ENCODE measurements at places on chromosomes 2 and 18.
A peak's percentile ranks its signal among the peaks of the same experiment; 100 is the strongest.

GRCh38 chr18:34261865-34262780 is 37.4 kb upstream of the NOL4 start:
- no peaks in the 10 kb centered on the region for H3K4me1 ChIP-seq
- no peak overlapping the region for H3K4me3 ChIP-seq
- no peak overlapping the region for H3K27ac ChIP-seq
- no peaks in the 10 kb centered on the region for H3K27me3 ChIP-seq
- DNase-seq = no peak
- H3K36me3 ChIP-seq = peaks cover 7% of the 10 kb centered on the region

DNA sequence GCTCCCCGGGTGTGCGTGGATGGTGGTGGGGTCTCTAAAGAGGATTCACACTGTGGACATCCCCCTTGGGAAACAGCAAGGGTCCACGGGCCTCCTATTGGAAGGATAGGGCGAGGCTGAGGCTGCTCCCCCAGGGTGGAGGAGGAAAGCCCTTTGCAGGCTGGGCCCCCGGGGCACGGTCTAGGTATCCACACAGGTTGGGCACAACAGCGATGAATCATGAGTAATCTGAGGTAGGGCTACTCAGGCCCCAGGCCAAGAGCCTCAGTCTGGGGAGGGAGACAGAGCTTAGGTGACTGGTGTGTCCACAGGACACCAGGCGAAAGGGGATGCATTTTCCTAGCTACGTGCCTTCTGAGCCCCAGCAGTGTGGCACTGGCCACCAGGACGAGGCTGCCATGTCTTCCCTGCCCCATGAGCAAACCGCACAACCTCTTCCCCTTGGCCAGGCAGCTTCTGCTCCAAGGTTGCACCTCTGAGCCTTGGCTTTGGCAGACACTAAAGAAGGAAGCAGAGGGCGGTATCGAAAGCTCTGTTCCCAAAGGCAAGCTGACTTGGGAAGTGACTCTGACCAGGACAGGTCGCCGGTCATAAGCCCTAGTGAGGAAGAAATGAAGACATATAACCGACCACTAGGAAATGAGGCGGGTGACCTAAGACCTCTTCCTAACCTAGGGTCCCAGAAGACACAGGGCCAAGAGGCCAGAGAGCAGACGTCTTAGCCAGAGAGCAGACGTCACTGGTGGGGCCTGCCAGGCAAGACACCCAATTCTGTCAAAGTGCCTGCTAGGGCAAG is 14.6 kb upstream of the SEMA4C start:
- H3K27ac ChIP-seq = no peak overlapping the region
- peaks cover 21% of the 10 kb centered on the region for H3K27me3 ChIP-seq
- peaks cover 5% of the 10 kb centered on the region for H3K36me3 ChIP-seq
- H3K4me1 ChIP-seq = peaks cover 38% of the 10 kb centered on the region

DNA sequence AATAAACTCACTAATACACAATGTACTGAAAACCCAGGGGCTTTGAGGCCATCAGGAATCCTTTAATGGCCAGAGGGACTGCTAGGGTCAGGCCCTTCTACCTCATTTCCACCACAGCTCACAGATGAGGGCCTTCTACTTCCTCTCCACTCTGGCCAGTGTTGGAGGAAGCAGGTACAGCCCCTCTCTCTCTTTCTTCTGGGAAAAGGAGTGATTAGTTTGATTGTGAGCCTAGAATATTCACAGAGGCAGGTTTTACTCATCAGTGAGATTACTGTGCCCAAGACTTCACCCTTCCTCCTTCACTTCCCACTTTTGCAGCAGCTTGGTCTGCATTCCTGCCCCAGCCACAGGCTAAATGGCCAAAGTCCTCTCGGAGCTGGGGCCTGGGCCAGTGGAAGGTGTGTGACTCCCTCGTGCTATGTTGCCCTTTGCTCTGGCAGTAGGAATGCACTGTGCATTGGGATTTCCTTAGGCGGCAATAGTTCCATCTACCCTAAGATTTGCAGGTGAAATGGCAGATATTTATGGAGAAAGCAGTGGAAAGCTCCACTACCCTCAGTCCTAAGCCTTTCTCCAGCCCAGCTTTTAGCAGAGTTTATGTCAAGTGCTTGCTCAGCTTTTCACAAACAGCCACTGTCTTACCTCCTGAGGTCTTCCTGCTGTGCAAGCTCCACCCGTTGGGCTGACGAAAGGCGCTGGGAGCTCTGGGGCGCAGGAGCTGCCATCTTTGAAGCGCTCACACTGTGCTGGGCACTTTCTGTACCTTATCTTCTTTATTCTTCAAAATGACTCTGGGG is 36.2 kb upstream of the YES1 start:
- H3K4me1 ChIP-seq = peaks cover 16% of the 10 kb centered on the region
- H3K27ac ChIP-seq = peak overlapping the region; percentile 13
- H3K36me3 ChIP-seq = no peaks in the 10 kb centered on the region
- peaks cover 4% of the 10 kb centered on the region for H3K27me3 ChIP-seq
- H3K4me3 ChIP-seq = no peak overlapping the region
- DNase-seq = no peak

- no peak for DNase-seq
- no peak overlapping the region for H3K4me3 ChIP-seq
- no peak overlapping the region for H3K27ac ChIP-seq
- peaks cover 17% of the 10 kb centered on the region for H3K36me3 ChIP-seq
- H3K4me1 ChIP-seq = peaks cover 36% of the 10 kb centered on the region
Measured at GRCh38 chr18:9852266-9853081, 33.3 kb upstream of the TXNDC2 start.

DNA sequence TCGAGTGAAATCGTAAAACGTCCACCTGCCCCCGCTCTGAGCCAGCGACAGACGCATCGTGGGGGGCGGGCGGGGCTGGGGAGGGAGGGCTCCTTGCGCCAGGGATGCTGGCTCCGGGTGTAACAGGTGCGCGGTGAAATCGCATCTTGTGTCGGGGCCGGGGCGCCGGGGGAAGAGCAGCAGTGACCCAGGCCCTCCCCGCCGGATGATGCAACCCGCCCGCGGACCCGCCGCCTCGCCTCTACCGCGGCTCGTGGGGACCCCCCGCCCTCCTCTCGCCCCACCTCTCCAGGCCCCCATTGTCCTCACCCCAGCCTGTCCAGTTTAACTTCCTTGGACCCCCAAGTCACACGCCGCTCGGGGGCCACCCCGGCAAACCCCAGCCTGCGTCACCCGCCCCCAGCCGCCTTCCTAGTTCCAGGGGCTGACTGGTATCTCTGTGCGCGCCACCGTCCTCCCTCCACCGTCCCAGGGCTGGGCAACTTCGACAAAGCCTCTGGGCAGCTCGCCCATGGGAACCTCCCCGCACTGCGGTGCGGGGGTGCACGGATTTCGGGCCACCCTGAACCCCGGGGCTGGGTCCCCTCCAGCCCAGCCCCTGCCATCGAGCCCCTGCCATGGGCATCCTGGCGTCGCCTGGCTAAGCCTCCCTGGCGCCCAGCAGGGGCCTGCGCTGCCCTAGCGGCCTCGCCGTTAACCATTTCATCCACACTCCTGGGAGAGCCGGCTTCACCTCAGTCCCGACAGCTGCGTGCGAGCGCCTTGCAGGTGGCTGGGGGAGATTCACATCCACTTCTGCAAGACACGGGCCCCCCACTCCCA is 799 bp upstream of the KIF1A start:
- H3K4me1 ChIP-seq = peaks cover 14% of the 10 kb centered on the region
- H3K27ac ChIP-seq = no peak overlapping the region
- H3K27me3 ChIP-seq = peaks cover 25% of the 10 kb centered on the region
- H3K36me3 ChIP-seq = no peaks in the 10 kb centered on the region
- peak; percentile 51 for DNase-seq

GRCh38 chr2:230323385-230324106 is 3.4 kb upstream of the SP140L start:
- H3K4me1 ChIP-seq = peaks cover 10% of the 10 kb centered on the region
- H3K36me3 ChIP-seq = peaks cover 15% of the 10 kb centered on the region
- H3K4me3 ChIP-seq = no peak overlapping the region
- DNase-seq = no peak
- H3K27ac ChIP-seq = no peak overlapping the region

DNA sequence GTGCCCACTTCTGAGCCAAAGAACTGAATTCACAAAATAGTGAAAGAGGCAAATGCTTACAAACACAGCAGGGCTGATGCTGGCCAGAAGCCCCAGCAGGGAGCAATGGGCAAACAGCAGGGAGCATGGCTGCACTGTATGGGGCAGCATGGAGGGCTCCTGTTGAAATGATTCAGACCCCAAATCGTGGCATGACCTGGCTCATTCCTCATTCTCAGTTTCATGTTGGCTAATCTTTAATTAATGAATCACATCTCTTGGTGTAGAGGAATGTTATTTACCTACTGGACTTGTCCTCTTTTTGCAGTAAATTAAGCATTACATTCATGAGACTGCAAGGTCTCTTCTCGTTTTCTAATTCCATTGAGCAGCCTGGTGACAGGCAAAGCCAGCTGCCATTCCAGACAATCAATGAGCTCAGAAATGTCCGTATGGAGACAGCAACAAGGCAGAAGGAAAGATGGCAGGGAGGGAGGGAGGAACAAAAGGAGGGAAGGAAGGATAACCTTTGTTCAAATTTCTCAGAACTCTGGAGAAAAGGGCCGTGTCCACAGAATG is 84.9 kb upstream of the ST8SIA3 start:
- no peaks in the 10 kb centered on the region for H3K27me3 ChIP-seq
- H3K4me3 ChIP-seq = no peak overlapping the region
- no peak overlapping the region for H3K27ac ChIP-seq
- DNase-seq = no peak

DNA sequence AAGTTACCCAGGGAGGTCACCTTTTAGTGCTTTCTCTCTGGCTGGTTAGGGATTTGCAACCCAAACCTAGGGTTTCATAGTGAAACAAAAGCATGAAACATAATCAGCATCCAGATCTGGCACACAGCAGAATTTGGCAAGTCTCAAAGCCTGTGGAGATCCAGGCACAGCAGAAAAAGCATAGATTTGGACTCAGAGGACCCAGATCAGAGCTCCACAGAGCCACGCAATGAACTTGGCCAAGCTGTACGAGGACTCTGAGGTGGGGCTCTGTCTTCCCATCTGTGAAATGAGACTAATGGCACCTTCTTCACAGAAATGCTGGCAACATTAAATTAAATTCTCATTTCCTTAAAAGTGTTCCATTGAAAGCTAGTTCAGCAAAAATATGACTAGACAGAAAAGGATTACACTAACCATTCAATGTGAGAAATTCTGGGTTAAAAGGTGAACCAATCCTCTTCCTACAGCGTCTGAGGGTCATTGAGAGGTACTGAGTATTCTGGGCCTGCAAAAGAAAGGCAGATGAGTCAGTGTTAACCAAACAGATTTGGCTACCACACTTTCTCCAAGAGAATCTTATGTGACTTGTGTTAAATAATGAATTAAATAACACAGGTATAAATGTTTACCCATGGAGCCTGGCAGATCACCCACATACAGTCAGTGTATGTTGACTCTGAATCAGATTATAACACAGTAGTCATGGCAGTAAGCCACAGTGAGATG is 266.3 kb downstream of the MREG start:
- no peak overlapping the region for H3K4me3 ChIP-seq
- H3K27ac ChIP-seq = no peak overlapping the region
- DNase-seq = no peak

DNA sequence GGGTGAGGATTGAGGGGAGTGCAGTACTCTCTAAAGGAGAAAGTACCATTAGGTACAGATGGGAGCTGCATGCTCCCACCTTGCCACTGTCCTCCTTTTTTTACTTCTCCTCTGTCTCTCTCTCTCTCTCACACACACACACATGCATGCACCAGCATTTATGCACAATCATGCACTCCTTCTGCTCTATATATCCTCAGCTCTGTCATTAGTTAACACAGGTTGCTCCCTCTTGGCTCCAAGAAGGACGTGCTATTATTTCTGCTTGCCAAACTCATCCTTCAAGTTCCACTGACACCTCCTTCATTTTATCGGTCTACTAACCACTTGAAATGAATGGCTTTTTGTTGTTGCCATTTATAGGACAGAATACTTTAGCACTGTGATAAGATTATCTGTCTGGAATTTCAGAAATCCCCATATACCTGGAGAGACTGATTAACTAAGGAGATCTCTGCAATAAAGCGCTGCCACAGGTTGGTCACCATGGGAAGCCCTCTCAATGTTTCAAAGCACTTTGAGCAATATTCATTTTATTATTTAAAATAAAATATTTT is 178.5 kb upstream of the TRIB2 start:
- no peaks in the 10 kb centered on the region for H3K4me1 ChIP-seq
- no peak overlapping the region for H3K4me3 ChIP-seq
- no peaks in the 10 kb centered on the region for H3K27me3 ChIP-seq
- H3K36me3 ChIP-seq = no peaks in the 10 kb centered on the region

GRCh38 chr2:26529406-26530239 is 51.7 kb upstream of the OTOF start:
- no peak overlapping the region for H3K4me3 ChIP-seq
- H3K27me3 ChIP-seq = peaks cover 14% of the 10 kb centered on the region
- H3K36me3 ChIP-seq = peaks cover 4% of the 10 kb centered on the region
- no peak for DNase-seq
- H3K27ac ChIP-seq = no peak overlapping the region

Measured in endothelial cell (in vitro differentiated cells).